ENCODE measurements at places on chromosomes 13 and 19.
A peak's percentile ranks its signal among the peaks of the same experiment; 100 is the strongest.

GRCh38 chr13:59865398-59865797, 298.3 kb downstream of the DIAPH3 start:
- DNase-seq, result no peak

GRCh38 chr19:17327068-17327653, 7.5 kb downstream of the ANO8 start:
- DNase-seq, result no peak

DNA sequence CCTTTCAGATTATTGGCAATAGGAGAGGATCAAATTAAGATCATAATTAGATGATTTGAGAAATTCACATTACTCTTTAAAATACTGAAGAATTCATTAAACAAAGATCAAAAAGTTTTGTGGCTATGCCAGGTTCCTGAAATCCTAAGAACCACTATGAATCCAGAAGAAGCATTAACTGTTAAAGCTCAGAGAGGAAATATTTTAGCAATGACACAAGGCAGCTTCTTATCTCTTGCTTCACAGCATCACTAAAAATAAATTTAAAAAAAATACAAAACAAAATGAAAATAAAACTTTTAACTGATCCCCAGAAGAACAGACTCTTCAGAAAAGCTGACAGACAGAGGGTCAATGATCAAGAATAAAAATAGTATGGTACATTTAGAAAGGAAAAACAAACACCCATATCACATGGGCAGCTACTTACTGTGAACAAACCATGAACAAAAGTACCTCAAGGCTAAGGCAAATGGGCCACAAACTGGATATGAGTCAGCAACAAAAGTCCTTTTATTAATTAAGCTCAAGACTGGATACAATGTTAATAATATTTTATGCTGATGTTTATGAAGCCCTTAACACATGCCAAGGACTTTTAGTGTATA, 19.6 kb downstream of the RNF6 start:
- no peak for DNase-seq

DNA sequence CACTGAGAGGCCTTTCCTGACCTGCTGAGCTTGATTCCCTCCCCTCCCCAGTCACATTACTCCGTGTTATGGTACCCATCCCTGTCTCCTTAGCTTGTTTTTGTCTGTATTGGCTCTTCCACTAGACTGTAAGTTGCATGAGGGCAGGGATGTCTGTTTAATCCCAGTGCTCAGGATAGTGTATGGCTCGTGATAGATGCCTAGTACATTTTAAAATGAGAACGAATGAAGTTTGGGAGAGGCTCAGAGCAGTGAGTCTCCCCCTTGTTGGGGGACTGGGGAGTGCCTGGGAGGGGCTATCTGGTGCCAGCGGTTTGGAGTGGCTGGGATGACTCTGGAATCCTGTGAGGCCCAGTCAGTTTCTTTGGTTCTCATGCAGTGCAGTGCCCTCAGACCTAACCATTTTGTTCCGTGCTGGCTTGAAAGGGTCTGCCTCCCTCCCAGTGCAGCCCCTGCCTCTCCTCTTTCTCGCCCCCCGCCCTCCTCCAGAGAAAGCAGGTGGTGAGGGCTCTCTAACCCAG, 35.5 kb downstream of the ACTN4 start:
- no peak for DNase-seq

DNA sequence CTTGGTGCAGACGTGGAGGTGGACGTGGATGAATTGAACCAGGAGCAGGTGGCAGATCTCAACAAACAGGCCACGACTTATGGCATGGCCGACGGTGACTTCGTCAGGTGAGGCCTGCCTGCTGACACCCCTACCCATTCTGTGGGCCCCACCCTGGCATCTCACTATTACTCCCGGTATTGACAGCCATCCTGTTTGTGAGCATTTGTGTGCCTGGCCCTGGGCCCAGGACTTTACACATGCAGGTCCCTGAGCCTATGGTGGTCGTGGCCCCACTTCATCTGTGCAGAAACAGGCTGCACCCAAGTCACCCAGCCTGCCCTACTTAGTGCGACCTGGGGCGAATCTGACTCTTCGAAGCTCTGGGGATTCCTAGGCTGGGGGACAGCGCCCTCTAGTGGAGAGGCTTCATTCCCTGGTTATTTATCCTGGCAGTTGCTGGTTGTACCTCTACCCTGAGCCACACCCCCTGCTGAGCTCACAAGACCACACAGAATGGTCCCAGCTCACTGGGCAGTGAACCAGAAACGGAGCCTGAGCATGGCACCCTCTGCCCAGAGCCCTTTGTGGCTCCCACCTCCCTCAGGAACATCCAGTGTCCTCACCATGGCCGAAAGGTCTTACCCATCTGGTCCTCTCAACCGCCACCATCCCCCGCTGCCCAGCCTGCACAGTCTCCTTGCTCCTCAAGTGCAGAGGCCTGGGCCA, 16.9 kb downstream of the ZNF296 start:
- peak; percentile 76 for DNase-seq

GRCh38 chr13:84821261-84821660, 939.0 kb upstream of the SLITRK1 start:
- no peak for DNase-seq

DNA sequence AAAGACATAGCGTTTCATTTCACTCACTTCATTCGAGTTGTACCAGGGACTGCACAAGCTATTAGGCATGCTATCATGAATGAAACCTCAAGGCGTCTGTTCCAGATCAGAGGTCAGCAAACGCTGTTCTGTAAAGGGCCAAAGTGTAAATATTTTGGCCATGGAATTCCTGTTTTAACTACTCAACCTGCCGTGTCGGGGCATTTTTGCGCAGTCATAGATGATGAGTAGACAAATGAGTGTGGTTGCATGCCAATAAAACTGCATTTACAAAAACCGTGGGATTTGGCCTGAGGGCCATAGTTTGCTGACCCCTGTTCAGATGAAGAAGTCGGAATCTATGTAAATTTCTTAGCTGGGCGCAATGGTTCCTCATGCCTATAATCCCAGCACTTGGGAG, 6.5 kb downstream of the INSR start:
- DNase-seq, result no peak

- DNase-seq, result no peak
Measured at GRCh38 chr13:32548837-32549236, 10.2 kb upstream of the N4BP2L2 start.
